Osteoblast (primary cell): ENCODE measurements at places on chromosomes 3 and 15. TPM values are rescaled to one million over a fixed set of nuclear protein-coding genes. Genes with fewer than 3 reads are reported as not detected.
A peak's percentile ranks its signal among the peaks of the same experiment; 100 is the strongest.

GRCh38 chr15:82140886-82141285 is 95.1 kb upstream of the MEX3B start:
- DNase-seq: no peak

The ARGFX gene
- not detected in 2 replicates for total RNA-seq

GRCh38 chr3:60932643-60933042 is 318.6 kb downstream of the FHIT start:
- DNase-seq: no peak

The ANKRD34C gene
- total RNA-seq: not detected in 2 replicates

DNA sequence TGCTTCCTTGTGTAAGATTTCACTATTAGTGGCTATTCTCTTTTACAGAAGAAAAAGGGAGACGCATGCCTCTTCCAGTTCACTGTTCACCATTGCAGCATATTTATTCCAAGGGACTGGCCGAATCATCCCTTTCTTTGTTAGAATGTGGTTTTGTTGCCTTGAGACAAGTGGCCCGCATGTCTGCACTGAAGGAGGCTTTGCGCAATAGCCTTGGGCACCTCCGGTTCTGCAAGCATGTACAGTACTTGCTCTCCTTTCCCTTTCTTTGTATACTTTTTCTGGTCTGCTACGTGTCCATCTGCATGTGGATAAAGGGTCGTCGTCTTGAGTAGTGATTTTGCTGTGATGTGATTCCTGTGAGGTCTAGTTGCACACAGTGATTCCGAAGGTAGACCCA is 43.0 kb downstream of the FLNB start:
- DNase-seq: peak; percentile 43

DNA sequence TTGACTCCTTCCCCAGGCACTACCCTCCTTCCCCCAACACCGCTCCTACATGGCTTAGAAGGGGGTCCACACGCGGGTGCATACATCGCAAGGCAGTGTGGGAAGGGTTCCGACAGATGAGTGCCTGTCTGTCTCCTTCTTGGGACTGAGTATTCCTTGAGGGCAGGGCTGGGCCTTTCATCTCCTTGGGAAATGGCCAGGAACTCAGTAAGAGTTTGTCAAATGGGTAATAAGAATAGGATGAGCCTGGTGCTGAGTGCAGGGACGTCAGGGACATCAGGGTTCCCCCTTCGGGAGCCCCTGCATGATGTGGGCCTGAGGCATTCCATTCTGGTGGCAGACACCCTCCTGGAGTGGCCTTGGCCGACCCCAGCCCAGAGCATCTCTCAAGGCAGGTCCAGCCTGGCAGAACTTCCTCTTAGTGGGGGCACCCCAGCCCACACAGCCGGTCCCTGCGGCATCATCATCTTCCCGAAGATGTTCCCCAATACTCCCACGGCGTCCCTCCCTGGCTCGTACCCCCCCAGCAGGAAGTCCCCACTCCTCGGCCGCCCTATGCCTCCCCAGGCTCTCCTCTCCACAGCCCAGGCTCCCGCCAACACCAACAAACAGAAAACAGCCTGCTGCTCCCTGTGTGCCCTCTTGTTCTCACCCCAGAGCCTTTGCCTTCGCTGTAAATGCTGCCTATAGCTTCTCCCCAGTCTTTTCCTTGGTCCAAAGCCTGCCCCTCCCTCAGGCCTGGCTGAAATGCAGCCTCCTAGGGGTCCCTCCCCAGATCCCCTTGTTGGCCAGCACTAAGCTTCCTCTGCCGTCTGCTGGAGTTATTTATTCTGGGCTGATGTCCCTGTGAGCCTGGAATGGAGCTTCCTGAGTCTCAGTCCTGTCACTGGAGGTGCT is 67.5 kb upstream of the LCTL start:
- peak; percentile 57 for DNase-seq

The ATXN7 gene
- 14.4 and 17.0 TPM in 2 replicates for total RNA-seq

GRCh38 chr15:90571063-90571541 is 41.4 kb downstream of the CRTC3 start:
- no peak for DNase-seq

The LAMB2 gene
- 355 and 450 TPM in 2 replicates for total RNA-seq

The SPESP1 gene
- 2.9 TPM in 2 replicates for total RNA-seq

DNA sequence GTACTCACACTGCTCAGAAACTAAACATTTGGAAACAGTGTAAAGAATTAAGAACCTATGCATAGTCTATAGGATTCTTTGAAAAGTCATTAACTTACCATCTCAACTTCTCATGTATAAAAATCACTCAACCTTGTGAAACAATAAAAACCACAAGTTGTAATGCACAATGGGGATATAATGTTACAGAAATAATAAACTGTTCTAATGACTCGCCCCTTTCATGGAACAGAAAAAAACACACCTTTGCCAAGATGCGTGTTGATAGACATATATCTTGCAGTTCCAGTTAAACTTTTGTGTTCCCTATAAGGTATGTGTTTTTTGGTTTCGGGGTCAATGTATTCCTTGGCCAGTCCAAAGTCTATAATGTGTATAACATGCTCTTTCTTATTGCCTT is 50.8 kb upstream of the PPIB start:
- peak; percentile 36 for DNase-seq

DNA sequence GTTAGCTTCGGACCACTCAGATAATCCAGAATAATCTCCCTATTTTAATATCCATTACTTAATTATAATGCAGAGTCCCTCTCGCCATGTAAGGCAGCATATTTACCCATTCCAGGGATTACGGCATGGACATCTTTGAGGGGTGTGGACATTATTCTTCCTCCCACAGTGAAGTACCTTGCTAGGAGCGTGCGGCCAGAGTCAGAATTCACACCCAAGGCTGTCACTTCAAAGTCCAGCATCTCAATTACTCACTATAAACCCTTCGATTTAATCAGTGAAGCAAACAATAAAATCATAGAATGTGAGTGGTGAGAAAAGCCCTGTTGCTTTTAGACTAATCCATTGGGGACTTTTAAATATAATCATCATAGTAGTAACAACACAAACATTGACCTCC is 11.6 kb downstream of the SEMA6D start:
- no peak for DNase-seq

GRCh38 chr15:99495430-99496301 is 70.1 kb upstream of the MEF2A start:
- DNase-seq: no peak

The B3GALNT1 gene
- 25.0 and 29.2 TPM in 2 replicates for total RNA-seq

DNA sequence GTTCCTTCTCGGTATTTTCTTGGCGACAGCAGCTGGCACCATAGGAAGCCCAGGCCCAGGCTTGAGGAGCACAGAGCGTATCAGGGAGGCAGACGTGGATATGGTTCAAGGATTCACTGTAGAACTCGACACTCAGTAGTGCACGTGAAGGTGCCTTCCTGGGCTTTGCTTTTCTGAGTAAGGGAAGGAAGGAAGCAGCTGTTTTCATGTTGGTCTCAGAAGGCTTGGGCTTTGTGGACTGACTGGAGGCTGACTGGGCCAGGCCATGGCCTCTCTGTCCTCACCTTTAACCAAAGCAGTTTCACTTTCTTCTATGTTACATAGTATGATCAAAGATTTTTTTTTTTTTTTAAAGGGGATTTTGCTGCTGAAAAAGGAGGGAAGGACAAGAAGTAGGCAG is 6.9 kb upstream of the GHRL start:
- no peak for DNase-seq

GRCh38 chr3:16423947-16424673 is 89.4 kb downstream of the RFTN1 start:
- DNase-seq: no peak

The AP3B2 gene
- under 0.01 and 0.36 TPM in 2 replicates for total RNA-seq

DNA sequence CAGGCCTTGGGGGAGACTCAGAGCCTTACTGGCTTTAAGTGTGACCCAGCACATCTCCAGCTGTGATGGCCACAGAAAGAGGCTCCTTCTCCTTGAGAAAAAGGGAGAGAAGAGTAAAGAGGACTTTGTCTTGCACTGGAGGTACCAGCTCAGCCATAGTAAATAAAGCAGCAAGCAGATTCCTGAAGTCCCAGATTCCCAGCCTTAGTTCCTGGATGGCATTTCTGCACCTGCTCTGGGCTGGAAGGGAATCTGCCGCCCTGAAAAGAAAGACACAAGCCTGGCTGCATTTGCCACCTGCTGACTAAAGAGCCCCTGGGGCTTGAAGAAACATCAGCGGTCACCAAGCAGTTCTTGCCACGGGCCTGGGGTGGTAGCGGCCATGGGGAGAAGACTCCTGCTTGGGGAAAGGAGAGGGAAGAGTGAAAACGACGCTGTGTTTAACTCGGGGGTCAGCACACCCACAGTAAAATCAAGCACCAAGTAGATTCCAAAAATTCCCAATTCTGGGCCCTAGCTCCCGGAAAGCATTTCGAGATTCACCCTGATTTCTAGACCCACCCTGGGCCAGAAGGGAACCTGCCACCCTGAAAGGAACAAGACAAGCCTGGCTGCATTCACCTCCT is 24.2 kb upstream of the TNK2 start:
- no peak for DNase-seq

DNA sequence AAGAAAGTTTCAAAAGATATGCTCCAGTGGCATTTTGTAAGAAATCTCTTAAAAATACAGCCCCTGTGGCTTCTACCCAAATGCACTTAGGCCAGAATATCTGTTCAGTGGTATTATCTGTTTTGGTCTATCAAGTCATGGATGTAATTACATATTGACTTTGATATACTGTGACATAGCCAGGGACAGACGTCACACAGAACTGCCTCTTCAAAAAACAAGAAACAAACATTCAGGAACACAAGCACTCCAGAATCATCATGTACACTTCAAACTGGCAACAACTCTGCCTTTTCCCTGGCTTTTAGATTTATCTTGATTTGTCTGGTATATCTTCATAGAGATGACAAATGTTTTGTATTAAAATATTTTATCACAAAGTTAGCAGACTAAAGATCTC is 240.3 kb downstream of the IL5RA start:
- DNase-seq: no peak

The PPM1L gene
- 2.4 and 4.3 TPM in 2 replicates for total RNA-seq

- peak; percentile 66 for DNase-seq
These were observed 29.2 kb upstream of the UMPS start for GRCh38 chr3:124700880-124701684.

DNA sequence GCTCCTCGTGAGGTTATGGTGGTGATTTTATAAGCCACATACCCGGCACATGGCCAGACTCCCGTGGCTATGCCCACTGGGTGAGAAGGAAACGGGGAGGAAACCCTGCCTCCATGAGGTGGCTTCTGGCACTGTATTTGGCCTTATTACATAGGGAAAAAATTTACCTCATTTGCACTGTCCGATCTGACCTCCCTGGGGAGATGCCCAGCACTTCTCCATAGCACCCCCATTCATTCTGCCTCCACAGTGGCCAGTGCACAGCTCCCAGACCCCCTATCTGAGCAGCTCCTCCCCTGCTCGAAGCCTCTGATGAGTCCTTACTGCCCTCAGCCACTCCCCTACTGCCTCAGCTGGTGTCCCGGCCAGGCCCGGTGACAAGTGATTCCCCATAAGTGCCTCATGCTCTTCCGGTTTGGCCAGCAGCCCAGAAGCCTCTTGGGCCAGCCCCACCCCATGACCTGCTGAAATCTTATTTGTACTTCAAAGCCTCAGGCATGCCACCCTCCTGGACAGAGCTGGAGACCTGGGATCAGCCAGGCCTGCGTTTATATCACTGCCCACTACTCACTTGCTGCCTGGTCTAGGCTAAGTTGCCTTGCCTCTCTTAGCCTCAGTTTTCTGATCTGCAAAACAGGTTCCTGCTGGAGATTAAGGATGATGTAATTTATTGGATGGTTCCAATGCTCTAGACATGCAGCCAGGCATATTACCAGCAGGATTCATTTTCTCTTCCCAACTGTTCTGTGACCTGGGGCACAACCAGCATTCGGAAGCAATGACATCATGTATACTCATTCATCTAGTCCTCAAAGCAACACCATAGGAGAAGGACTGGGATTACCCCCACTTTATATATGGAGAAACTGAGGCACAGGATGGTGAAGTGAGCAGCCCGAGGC is 30.6 kb upstream of the SLC6A6 start:
- DNase-seq: peak; percentile 93

The ACVR2B gene
- total RNA-seq: 2.9 and 3.6 TPM in 2 replicates

The ADAMTS17 gene
- under 0.01 and 0.29 TPM in 2 replicates for total RNA-seq

The DAPK2 gene
- 23.5 and 31.8 TPM in 2 replicates for total RNA-seq

- peak; percentile 15 for DNase-seq
These were observed 1.0 kb downstream of the ULK3 start for GRCh38 chr15:74841891-74842373.
